ENCODE measurements at places on chromosomes 16 and 17.

- no peak for DNase-seq
These were observed 295.3 kb downstream of the SEC14L1 start for GRCh38 chr17:77436058-77436442.

DNA sequence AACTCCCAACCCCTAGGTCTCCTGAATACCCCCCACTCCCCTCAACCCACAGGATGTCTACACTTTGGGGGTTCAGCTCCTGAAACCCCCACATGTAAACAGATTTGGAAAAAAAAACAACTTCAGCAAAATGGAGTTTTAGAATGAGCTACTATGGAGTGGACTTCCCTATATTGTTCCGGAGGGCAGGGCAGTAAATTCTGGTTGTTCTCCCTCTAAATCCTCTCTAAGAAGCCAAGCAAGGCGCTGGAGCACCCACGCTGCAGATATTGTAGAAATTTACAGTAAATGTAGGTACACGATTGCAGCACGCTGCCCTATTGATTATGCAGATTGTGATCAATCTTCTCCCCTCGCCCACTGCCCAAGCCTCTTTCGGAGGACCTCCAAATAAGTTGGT lies 8.5 kb upstream of the ZFHX3 start:
- DNase-seq = no peak

DNA sequence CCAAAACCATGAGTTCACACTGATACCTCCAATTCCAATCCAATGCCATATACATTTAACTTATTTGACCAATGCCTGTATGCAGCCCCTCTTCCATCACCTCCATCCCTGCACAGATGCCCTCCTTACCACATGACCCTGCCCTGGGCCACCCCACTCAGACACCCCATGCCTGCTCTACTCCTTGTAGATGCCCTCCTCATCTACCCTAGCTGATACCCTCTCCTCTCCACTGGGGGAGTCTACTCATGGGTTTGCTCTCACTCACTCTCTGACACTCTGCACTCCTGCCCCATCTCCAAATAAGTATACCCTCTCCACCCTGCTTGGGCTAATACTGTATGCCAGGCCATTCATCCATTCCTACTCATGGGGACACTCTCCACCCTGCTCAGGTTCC lies 16.0 kb upstream of the CMTM4 start:
- DNase-seq = no peak

DNA sequence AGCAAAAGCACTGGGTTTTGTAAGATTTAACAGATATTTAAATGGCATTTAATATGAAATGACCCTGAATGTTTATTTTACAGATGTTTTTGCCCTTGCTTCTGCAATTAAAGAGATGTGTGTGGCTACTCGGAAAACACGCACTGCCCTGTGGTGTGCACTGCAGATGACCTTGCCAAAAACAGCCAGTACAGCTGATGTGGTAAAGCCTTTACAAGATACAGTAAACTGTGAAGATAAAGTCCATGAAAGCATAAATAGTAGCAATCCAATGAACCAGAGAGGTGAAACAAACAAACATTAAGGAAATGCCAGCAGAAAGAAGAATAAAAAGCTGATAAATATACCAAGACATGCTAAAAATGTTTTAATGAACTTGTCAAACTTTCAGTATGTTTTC lies 15.7 kb downstream of the CCDC43 start:
- DNase-seq = no peak

DNA sequence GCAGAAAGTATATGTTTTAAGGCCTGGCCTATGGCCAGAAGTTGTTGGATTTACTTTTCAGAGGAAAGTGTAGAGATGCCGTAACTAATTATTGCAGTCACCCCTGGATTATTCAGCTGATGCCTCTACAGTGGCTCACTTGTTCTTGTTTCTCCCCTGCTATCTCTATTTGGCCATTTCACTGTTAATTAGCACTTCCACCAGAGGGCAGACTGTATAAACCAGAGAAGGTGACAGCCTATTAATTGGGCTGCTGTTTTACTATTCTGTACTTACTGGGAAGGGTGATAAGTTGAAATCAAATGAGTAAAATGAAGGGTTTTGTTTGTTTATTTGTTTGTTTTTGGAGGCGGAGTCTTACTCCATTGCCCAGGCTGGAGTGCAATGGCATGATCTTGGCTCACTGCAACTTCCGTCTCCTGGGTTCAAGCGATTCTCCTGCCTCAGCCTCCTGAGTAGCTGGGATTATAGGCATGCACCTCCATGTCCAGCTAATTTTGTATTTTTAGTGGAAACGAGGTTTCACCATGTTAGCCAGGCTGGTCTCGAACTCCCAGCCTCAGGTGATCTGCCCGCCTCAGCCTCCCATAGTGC lies 66.0 kb downstream of the CDK12 start:
- peak; percentile 63 for DNase-seq

GRCh38 chr17:15909481-15909991 lies 35.4 kb upstream of the ADORA2B start:
- DNase-seq = no peak

DNA sequence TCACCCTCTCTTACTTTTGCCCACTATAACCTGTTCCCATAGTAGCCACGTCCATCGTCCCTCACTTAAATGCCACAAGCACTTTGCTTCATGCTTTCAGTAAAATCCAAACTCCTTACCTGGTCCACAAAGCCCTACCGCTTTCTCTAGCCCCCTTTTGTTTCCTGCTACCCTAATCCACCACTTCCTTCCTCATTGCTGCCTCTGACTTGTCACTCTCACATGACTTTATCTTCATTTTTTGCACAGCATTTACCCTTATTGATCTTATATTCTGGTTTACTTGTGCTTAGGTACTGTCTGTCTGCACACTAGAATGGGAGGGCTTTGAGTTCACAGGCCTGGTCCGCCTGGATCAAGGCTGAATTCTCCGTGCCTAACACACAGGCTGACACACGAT lies 340.0 kb downstream of the XYLT1 start:
- DNase-seq = no peak

DNA sequence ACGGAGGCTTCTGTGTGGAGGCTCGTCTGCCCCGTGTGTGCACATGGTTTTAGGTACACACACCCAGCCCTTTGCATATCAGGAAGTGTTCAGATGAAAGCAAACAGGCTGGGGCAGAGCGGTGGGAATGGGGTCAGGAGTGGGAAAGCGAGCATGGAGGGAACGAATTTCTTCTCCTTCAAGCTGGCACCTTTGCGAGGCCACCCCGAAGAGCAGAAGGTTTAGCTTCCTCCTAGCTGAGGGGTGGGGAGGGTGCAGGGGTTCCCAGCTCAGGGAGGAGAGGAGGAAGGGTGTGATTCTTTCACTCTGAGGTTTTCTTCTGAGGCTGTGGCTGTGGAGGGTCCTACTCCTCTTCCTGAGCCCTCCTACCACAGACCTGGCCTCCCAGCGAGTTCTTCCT lies 83.6 kb downstream of the ABR start:
- no peak for DNase-seq

DNA sequence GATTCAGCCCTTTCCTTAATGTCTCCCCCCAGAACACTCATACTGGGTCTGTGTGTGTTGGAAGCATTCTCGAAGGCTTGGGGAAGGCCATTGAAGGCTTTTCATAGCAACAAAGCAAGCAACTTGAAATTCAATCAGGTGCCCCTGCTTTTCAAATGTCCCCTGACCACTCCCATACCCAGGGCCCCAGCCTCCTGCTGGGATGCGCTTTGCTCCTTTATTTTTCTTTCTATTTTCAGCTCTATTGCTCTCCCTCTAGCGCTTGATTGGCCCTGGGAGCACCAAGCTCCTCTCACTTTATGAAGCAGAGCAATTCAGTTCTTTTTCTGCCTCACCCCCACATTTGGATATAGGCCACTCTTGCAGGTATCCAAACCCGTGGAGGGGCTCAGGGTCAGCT lies 92.0 kb downstream of the WSCD1 start:
- DNase-seq = no peak

DNA sequence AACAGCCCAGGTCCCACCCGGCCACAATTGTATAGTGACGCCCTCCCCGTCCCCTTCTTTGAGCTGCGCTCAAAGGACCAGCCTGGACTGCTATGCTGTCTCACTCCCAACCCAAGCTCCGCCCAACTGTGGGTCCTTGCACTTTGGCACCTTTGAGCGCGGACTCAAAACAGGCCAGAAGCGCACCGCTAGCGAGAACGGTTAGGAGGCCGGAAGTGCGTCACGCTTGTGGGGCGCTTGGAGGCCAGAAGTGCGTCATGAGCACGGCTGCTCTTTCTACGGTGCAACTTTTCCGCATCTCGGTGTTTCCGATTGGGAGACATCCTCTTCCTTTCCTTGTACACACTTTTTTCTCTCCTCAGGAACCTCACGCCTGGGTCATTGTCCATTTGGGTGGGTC lies at the start of gene ZNF19:
Gene ZNF19, minus strand, starts transcription at position 203 of the 400 bp plus-strand sequence. CDS start 7,210 bp downstream, outside the sequence.
- no peak for DNase-seq

GRCh38 chr16:23857256-23857880 lies 21.6 kb downstream of the PRKCB start:
- no peak for DNase-seq

DNA sequence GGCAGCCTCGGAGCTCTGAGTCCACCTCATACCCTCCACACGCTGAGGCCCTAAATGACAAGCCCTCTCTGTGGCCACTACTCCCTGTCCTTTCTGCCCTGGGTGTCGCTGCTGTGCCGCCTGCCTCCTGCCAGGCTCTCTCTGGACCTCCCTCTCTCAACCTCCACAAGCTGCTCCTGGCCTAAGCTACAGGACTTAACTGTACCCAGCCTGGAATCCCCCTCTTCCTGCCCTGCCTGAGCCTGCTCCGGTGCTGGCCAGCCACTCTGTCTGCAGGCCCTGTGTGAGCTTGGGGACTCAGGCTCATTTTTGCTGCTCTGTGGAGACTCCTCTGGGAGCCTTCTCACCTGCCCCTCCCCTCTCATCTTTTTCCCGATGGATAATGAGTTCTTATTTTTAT lies 21.5 kb downstream of the IFT140 start:
- no peak for DNase-seq

- DNase-seq = peak; percentile 0
These were observed 1002.3 kb downstream of the KCNJ18 start for GRCh38 chr17:22694362-22695227.

DNA sequence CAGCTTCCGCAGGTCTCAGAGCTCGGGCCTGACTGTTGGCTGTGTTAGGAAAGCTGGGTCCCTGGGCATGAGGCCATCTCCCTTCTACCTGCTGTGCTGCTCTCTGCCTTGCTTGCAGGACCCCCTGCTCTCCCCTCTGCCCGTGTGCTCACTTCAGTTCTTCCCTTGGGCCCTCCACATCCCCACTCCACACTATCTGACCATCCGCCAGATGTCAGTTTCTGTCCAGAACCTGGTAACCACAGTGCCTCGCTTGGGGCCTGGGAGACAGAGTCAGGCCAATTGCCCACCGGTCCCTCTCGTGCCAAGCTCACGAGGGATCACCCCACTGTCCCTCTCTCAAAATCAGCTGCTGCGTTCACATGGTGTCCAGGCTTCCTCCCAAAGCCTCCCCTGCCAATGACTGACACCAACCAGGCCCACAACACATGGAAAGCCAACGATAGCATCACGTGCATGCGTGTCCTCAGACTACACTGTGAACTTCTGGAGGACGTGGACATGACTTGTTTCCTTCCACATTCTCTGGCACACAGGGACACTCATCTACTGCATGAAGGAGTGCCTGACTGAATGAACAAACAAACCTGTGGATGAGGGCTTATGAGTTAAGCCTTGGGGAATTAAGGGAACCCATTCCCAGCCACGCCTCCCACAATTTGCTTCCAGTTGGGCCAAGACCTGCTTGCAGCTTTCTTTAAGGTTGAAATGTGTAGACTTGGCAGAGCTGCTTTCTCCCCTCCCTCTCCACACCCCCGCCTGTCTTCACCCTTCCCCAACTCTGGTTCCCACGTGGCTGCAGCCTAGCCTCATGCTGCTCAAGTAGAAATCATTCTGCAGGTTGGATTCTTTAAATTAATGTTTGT lies 72.5 kb upstream of the ZNF423 start:
- DNase-seq = no peak

GRCh38 chr16:65754820-65755691 lies 611.4 kb upstream of the CDH5 start:
- no peak for DNase-seq

- peak; percentile 32 for DNase-seq
These were observed 3.3 kb upstream of the COG1 start for GRCh38 chr17:73189417-73190099.

DNA sequence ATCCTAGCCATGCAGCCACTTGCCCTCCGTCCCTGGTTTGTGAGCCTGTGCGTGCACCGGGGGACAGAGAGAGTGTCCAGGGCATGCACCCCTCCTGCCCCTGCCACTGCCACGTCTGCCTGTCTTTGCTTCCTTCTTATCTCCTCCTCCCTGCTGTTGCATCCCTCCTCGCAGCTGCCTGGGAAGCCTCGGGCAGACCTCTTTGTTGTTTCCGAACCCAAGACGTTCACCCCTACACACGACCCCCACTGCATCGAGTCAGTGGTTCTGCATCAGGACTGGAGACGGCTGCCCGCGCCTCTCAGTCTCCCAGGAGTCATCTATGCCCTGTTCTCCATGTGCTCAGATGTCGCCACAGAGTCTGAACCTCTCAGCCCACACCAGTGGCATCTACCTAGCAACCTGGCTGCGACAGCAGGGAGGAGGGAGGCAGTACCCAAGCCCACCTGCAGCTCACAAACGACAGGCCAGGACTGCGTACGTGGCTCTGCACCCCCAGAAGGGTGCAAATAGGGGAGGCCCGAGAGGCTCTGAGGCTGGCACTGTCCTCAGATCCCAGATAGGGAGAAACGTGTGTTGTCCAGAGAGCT lies 5.2 kb downstream of the TIMP2 start:
- DNase-seq = no peak

GRCh38 chr16:54102888-54103866 lies 183.4 kb downstream of the IRX3 start:
- no peak for DNase-seq

DNA sequence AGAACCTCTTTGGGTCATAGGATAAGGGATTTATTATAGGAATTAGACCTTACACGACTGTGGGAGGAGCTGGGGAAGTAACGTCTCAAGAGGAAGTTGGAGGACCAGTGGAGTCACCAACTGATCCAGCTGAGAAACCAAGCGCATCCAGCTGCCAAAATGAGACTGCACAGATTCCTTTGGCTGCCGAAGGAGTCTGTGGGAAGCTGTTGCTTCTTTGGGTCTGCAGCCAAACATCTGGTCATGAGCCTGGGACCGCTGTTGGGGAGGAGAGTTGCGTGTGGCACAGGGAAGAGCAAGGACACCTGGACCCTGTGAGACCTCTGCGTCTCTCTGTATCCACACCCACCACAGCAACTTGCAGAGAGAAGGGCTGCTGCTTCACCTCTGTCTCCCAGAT lies 2.4 kb upstream of the NACA2 start:
- no peak for DNase-seq

- DNase-seq = no peak
These were observed 9.4 kb downstream of the DUSP3 start for GRCh38 chr17:43769426-43769825.

GRCh38 chr16:50611332-50611934 lies 63.2 kb downstream of the NKD1 start:
- no peak for DNase-seq

- DNase-seq = no peak
These were observed 34.9 kb upstream of the SSTR5 start for GRCh38 chr16:1037394-1038257.

- no peak for DNase-seq
These were observed 418.5 kb upstream of the CDH5 start for GRCh38 chr16:65947951-65948350.

GRCh38 chr17:81298991-81299738 lies 4.1 kb upstream of the SLC38A10 start:
- DNase-seq = no peak
